ENCODE measurements at places on chromosomes 7 and 10.

DNA sequence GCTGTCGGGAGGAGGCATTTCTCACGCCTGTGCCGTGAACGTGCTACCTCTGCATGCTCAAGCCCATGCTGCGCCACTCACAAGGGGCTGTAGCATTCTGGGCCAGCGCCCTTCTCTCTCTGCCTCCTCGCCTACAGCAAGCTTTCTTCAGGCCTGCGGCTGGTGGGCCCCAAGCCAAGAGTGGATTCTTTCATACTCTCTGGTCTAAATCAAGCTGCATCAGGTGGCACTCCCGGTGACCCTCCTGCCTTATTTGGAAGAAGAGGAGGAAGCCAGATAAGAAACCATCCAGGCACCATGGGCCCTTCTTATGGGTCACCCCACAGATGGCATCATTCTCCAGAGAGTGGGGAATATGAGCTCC, 86.7 kb upstream of the DUSP5 start:
- DNase-seq = peak; percentile 72

DNA sequence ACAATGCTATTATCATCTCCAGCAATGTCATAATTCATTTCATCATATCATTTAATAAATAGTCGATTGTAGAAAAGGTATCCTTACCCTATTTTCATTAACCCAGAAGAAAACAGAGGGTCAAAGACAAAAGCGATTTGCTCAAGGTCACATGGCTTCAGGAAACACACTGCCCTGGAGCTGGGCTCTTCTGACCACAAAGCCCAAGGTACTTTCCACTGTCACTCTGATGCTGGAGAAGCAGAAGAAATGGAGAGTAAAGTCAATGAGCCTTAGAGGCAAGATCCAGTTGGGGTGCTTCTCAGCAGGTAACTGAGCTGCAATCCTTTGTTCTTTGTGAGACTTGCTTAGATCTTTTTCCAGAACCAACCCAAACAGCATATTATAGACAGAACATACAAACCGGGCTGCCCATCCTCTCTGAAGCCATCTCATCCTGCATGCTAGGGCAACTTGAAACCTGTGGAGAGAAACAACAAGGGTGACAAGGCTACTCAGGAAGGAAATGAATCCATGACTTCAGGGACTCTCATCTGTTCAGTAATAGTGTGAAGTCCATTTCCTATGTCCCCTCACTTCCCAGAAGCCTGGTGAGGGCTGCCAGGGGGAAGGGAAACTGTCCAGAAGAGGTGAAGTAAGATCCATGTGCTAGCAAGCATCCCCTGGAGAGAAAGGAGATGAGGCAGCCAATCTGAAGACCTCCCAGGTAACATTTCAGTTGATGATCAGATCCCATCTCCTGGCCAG, 148.6 kb upstream of the SVIL start:
- DNase-seq = no peak

DNA sequence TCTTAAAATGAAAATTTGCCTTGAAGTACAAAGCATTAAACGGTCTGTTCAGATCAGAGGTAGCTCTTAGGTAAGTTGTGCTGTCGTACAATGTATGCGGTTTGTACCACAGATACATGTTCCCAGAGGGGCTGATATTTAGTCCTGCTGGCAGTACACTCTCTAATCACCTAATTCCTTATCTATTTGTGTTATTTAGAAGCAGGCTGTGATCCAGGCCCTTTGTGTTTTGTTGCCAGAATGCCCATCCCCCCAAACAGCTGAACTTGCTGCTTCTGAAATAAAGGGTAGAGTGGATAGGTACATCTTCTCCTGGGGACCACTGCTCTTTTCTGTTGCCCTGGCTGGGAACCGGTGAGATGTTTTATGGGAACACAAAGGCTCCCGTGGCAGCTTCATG, 84.5 kb downstream of the SND1 start:
- no peak for DNase-seq

DNA sequence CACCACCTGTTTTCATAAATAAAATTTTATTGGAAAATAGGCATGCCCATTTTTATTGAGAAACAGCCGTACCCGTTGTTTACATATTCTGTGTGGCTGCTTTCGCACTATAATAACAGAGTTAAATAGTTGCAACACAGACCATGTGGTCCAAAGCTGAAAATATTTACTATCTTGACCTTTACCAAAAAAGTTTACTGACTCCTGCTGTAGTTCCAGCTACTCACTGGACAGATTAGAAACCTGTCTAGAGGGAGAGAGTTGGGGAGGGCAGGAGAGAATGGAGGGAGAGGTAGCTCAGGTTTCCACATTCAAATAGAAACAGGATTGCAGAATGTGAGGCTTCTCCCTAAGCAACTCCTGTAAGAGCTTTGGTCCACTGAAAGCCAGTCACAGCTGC, 55.1 kb upstream of the GLCCI1 start:
- DNase-seq = no peak

DNA sequence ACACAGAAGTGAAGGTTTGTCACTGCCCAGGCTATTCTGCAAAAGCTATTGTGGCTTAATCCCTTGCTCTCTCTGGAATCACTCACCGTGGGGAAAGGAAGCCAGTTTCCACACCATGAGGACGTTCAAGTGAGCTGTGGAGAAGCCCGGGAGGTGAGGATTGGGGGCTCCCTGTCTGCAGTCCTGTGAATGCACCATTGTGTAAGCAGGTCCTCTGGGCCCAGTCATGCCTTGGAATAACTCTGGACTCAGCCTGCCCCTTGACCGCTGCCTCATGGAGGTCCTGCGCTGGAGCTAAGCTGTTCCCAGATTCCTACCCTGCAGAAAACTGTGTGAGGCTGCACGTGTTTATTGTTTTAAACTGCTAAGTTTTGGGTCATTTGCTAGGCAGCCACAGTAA, 33.5 kb downstream of the LYZL2 start:
- no peak for DNase-seq

- DNase-seq = no peak
Measured at GRCh38 chr7:50206453-50207250, 97.9 kb upstream of the IKZF1 start.

DNA sequence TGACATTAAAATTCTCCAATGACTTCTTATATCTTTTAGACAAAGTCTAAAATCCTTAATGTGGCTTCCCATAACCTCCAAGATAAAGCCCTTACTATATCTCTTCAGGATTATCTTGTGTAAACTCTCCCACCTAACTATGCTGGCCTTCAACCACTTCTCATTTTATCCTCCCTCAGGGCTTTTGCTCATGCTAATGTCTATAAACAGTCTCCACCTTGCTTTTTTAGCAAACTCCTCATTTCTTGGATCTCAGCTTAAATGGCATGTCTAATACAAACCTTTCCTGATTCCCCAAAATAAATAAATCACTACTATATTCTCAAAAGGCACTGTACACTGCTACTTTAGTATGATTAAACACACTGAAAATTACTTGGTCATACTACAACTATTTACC, 181.2 kb downstream of the LRRN3 start:
- no peak for DNase-seq

DNA sequence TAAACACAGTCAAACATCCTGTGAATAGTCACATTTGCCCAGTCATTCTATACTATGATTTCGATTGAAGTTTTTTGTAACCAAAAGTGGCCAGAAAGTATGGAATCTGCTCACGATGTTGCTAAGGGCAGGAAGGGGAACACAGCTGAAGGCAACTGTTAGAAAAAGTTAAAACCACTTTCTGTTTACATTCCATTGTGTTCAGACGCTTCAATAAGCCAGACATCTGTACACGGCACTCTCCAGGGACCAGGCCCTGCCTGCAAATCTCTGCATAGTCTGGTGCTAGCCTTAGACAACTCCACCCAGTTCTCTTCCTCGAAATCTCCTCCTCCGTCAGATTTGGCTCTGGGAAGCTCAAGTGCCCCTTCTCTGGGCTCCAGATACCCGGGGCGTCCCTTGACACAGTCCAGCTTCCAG, 17.1 kb upstream of the TMEM120A start:
- DNase-seq = no peak

- no peak for DNase-seq
Measured at GRCh38 chr10:31549896-31550295, 230.9 kb downstream of the ZEB1 start.

DNA sequence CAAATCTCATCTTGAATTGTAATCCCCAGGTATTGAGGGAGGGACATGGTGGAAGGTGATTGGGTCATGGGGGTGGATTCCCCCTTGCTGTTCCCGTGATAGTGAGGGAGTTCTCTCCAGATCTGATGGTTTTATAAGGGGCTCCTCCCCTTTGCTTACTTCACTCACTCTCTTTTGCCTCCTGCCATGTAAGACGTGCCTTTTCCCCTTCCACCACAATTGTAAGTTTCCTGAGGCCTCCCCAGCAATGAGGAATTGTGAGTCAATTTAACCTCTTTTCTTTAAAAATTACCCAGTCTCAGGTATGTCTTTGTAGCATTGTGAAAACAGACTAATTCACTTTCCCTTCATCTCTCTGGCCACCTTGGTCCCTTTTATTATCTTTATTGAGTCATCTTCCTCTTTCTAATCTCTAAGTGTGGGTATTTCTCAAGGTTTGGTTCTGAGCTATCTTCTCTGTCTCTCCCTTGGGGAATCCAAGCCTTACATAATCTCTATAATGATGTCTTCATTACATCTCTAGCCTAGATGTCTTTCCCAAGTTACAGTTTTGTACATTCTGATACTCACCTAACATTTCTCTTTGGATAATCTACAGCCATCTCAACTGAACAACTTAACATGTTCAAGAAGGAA, 99.1 kb upstream of the JCAD start:
- no peak for DNase-seq

DNA sequence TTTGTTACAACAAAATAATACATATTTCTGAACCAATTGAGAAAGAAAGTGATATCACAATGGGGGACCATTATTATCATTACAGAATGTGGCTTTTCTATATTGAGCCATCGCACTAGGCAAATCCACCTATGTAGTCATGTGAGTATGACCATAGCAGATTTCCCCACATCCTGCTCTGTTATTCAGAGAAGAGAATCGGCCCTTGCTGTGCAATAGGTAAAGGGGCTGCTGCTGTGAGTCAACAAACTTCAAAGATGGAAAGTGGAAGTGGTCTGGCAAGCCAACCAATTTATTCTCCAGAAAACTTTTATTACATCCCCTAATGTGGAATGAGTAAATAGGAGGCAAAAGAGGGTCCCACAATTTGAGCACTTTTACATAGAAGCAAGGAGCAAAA, 573.4 kb downstream of the ETV1 start:
- DNase-seq = no peak

GRCh38 chr7:74617180-74617744, 40.3 kb upstream of the GTF2I start:
- no peak for DNase-seq

DNA sequence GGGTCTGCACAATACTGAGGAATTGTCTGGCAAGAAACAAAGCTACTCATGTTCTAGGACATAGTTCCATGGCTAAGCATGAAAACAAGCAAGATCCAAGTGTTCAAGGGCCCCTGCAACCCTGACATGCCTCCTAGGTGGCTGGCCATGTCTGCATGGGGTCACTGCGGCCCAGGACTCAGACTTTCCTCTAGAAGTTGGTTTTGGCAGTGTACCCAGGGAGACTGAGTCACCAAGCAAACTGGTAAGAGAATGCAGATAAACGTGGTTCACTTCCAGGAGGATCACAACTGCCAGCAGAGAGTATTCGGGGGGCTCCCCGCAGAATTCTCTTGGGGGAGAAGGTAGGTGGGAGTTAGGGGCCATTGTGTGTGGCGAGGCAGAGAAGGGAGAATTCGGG, 7.4 kb upstream of the PFKFB3 start:
- no peak for DNase-seq

DNA sequence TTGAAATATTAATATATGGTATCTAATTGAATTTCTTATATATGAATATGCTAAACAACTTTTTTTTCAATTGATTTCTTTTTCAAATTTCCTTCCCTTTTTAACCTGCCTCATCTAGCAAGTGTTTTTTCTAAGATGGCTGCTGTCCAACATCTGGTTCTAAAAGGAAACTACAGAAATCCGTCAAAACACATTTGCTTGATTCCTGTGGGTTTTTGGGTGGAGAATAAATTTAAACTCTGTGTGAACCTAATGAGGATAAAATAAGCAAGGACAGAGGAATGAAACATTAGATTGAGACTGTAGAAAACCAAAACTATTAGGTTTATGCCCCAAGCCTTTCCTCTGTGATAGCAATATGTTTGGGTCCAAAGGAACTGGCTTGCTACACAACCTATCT, 75.5 kb upstream of the STARD3NL start:
- DNase-seq = no peak

DNA sequence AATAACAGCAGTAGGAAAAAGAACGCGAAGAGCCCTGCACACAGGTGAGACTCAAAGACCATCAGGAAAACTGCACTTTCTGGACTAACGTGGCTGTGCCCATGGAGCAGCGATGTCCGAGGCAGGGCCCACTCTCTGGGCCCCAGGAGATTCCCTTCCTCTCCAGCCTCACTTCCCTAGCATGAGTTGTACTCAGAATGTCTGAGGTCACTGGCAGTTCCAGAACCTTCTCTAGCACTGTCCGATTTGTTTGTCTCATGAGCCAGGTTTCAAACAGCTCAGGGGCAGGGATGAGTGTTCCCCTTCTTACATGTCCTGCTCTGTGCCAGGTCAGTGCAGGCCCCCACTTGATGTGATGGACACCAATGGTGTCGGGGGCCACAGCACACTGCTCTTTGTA, 484.2 kb downstream of the PTPRN2 start:
- no peak for DNase-seq

DNA sequence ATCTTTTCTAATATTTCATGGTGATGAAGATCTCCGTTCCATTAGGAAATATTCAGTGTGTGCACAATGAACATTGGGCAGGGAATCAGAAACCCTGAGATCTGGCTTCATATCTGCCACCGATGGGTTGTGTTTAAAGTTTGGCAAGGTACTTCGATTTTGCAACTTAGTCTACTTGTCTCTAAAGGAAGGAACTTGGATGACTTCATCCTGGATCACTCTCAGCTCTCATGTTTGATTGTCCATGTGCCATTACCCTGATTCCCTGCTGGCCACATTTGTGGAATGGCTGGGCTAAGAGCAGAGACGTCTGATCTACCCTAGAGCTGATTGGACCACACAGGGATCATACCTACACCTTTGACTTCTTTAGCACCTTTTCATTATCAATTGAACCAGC, 177.0 kb upstream of the KMT2E start:
- no peak for DNase-seq

- DNase-seq = no peak
Measured at GRCh38 chr10:117535298-117536071, 7.1 kb upstream of the EMX2 start.

GRCh38 chr7:144401490-144401889, 2.0 kb downstream of the NOBOX start:
- no peak for DNase-seq

- no peak for DNase-seq
Measured at GRCh38 chr10:132298038-132298881, 9.5 kb downstream of the STK32C start.

GRCh38 chr7:40546616-40547501, 412.1 kb downstream of the SUGCT start:
- no peak for DNase-seq

- no peak for DNase-seq
Measured at GRCh38 chr7:49037346-49038210, 113.2 kb downstream of the CDC14C start.

DNA sequence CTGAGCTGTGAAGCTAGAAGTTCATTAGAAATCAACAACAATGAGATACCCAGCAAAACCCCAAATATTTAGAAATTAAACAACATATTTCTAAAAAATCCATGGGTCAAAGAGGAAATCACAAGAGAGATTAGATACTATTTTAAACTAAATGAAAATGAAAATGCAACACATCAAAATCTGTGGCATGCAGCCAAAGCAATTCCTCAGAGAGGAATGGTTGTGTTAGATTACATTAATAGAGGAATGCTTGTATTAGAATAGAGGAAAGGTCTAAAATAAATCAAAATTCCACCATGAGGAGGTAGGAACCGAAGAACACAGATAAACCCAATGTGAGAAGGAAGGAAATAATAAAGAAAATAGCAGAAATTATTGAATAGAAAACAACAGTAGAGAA, 642.1 kb upstream of the GALNT17 start:
- DNase-seq = no peak
